CD4-positive, alpha-beta T cell treated with Interleukin-4 for 4 hours (primary cell): ENCODE measurements at places on chromosomes 5 and 9.
A peak's percentile ranks its signal among the peaks of the same experiment; 100 is the strongest.

GRCh38 chr5:134255418-134256150, 29.7 kb upstream of the PPP2CA start:
- DNase-seq: no peak

DNA sequence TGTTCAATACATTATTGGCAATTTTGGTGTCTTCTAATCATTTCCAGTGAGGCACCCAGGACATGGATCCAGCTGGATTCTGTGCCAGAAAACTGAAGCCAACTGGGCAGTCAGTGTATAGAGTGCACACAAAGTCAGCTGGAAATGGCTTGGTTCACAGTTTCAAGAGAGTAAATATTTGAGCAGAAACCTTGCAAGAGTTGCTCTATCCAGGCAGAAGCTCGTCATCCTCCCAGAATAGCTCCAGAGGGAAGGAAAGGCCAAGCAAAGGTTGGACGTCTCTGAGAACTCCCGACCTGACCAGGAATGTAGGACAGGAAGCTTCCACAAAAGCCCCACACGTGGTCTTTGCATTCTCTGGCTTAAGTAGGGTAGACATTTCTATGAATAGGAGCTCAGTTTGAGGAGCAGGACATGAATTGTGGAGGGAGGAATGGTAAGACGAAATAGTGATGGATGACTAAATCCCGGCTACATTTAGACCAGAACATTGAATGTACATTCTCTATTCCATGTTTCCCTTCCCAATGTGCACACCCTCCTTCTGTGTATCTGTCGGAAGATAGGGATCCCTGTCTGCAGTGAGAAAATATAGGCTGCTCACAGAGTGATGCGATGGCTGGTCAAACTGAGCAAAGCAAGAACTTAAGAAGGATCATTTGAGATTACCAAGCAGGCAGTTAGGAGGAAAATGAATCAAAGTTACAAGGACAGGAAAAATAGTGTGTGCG, 72.7 kb upstream of the FCN2 start:
- DNase-seq: no peak

- no peak for DNase-seq
Measured at GRCh38 chr5:81986126-81986525, 14.3 kb downstream of the ATG10 start.

DNA sequence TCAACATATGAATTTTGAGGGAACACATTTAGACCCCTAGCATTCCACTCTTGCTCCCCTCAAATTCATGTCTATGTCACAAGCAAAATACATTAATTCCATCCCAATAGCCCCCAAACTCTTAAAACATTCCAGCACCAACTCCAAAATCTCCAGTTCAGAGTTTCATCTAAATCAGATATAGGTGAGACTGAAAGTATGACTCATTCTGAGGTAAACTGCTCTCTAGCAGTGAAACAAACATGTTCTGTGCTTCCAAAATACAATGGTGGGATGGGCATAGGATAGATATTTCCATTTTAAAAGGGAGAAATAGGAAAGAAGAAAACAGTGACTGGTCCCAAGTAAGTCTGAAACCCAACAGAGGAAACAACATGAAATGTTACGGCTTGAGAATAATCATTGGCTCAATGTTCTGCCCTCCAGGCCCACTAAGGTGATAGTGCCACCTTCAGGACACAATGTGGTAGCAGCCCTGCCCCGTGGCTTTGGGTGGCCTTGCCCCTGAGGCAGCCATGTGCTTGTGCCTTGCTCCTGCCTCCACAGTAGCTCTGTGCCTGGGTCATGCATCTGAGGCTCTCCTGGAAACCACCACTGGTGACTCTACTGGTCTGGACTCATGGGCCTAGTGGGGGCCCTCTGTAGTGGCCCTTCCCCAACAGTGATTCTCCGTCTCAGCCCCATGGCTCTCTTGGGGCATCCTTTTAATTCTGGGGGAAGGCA, 36.4 kb upstream of the IPPK start:
- DNase-seq: peak; percentile 36

- no peak for DNase-seq
Measured at GRCh38 chr5:170745481-170746071, 37.9 kb upstream of the GABRP start.
